ENCODE measurements at places on chromosomes 4 and X.
A peak's percentile ranks its signal among the peaks of the same experiment; 100 is the strongest.

DNA sequence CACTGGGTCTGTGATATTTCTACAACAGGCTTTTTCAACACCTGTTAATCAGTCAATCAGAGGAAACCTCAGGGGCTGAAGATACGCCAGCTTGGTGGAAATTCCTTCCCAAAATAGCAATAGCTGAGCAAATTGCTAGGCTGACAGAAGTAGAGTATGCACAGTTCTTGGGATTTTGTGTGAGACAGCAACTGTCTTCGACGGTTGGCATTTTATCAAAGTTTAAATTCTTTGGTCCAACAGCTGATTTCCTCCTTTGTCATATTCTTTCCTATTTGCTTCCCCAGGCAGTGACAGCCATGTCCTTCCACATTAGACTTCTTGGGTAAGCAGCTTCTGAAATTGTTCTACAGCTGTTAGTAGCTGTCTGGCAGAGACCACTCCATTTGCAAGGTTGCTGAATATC, 8.0 kb upstream of the PALLD start:
- DNase-seq = no peak

DNA sequence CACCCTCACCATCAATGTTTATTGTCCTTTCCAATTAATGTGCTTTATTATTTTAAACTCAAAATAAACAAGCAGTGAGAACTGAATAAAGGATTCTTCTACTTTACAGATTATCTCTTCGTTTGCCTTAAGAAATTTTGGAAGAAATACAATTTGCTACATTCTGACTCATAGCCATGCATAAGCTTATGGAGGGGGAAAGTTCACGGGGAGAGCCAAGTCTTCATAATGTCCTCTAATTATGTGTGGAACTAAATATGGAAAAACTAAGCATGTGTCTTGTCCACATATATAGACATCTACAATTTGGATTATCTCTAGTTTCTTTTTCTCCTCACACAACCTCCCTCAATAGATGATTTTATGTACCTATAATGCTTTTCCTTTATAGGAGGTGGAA, 17.5 kb downstream of the CXCL13 start:
- no peak for DNase-seq

DNA sequence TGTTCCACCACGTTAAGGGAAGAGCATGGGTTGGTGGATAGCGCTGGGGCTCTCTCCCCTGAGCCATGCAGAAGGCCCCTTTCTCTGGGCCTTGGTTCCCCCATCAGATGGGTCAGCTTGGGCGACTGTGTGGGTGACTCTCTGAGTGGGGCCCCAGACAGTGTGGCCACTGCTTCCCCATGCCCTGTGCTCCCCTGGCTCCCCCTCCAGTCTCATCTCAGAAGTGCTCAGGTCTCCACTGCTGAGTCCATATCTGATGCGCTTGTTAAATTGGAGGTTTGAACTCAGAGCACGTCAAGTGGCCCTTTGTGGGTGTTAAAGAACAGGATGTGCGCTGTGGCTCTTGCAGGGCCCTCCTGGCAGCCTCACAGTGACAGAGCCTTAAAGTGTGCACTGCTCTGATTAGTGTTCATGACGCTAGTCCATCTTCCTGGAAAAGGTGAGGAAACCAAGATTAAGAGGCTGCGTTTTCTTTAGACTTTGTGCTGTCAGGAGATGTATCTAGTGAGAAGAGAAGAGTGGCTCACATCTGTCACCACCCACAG, 59.8 kb downstream of the NELFA start:
- no peak for DNase-seq

DNA sequence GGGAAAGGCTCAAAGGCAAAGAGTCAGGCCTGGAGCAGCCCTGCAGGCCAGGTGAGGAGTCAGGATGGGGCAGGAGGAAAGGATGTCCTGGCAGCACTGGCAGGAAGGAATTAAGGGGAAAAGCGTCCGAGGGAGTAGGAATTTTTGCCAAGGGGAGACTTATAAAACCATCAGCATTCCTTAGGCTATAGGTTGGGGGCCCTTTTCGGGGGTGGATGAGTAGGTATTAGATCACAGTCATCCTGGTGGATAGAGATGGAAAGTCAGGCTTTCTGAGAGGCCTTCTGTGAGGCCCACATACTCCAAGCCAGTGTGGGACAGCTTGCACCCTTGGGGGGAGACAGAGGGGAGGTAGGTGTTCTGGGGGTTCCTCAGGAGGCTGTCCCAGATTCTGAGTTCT, 12.3 kb downstream of the STARD8 start:
- DNase-seq = no peak

DNA sequence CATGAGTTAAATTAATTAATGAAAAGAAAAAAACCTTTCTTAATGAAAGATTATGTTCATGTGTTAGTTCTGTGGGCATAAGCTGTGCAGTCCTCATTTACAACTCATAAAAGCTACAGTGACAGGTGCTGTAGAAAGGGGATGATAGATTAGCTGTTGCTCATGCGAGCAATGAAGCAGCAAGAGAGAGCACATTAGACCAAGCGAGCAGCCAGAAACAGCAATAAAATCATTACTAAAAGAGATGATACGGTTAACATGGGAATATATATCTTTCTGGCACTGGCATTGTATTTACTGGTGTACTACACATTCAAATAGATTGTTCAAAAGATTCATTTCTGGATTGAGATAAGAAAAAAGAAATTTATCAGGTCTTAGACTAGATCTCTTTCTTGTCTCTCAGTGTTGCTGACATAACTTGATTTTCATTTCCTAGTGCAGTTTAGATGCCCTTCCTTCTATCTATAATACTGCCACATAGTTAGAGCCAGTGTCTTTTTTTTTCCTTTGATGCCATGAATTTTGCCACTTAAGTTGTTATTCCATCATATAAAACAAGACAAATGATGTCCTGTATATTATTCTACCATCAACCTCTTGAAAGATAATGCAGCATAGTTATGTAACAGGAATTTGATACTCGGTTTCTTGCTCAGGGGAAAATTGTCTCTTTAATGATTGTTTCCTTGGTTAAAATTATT, 164.6 kb downstream of the BANK1 start:
- no peak for DNase-seq

- no peak for DNase-seq
These were observed 209.0 kb downstream of the IDS start for GRCh38 chrX:149296092-149296491.

DNA sequence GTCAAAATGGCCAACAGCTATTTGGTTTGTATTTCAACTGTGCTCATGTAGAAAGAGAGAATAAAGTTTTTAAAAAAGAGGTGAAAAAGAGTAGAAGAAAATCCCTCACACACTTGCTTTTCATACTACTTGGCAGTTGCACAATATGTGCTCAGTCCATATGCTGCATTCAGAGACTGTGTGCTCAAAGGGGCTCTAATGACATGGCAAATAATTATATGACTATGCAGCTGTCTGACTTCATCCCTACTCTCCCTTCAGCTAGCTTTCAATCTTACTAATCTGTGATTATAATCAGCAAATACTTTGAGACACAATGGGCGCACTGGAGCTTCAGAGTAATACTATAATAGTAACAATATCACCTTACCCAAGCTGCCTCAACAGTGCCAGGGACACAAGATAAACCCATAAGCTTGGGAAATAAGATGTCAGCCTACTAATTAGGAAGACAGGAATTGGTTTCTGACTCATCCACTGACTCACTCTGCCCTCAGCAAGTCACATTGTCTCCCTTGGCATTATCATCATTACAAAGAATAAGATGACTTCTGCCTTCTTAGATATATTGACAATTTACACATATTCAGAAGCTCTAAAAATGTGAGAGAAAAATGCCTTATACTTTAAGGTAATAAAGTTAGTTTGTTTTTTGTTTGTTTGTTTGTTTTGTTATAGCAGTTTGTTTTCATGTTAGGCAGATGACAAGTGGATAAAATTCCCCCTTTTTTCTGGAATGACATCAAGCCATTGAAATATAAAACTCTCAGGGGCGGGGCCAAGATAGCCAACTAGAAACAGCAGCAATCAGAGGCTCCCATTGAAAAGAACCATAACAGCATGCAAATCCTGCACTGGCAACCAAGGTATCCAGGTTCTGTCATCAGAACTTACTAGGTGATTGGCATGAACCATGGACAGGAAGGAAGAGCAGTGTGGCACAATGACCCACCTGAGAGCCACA, 311.6 kb downstream of the FAM133A start:
- DNase-seq = no peak

DNA sequence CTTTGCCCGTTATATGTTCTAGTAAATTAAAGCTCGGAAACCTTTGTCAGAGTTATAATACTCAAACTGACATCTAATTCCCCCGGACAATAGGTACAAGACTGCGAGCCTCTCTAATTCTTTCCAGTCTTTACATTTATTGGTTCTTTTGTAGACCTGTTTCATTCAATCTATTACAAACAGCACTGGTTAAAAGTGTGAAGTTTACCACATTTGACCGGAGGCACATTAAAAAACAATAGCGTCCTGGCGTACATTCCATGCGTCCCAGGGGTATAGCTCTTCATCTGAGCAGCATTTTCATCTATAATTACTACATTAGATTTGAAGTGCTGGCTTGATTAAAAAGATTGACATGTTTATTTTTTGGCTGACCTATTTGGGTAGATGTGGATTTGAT, 49.9 kb upstream of the TENM3 start:
- no peak for DNase-seq

DNA sequence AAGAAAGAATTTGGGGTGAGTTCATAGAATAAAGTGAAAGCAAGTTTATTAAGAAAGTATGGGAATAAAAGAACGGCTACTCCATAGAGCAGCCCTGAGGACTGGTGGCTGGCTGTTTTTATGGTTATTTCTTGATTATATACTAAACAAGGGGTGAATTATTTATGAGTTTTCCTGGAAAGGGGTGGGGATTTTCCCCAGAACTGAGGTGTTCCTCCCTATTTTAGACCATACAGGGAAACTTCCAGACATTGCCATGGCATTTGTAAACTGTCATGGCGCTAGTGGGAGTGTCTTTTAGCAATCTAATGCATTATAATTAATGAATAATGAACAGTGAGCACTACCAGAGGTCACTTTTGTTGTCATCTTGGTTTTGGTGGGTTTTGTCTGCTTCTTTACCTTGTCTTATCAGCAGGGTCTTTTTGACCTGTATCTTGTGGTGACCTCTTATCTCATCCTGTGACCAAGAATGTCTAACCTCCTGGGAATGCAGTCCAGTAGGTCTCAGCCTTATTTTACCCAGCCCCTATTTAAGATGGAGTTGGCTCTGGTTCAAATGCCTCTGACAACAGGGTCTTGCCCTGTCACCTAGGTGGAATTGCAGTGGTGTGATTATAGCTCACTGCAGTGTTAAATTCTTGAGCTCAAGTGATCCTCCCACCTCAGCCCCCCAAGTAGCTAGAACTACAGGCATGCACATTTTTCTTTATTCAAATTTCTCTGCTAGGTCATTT, 27.1 kb downstream of the RAPGEF2 start:
- no peak for DNase-seq

DNA sequence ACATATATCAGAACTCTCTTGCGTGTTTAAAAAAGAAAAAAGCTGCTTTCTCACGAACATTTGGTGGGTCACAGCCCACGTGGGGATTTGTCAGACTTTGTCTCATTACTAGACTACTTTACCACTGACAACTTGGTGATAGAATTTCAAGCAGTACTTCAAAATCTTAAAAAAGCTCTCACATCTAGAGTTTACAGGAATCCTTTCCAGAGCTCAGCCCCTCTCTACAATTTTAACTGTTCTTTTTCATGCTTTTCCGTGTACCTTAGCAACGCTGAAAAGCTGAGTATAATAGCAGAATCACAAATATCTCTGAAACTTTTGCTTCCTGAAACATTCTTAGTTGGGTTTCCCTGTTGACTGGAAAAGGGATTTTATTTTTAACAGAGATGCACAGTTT, 50.2 kb downstream of the SMAD1 start:
- DNase-seq = no peak

DNA sequence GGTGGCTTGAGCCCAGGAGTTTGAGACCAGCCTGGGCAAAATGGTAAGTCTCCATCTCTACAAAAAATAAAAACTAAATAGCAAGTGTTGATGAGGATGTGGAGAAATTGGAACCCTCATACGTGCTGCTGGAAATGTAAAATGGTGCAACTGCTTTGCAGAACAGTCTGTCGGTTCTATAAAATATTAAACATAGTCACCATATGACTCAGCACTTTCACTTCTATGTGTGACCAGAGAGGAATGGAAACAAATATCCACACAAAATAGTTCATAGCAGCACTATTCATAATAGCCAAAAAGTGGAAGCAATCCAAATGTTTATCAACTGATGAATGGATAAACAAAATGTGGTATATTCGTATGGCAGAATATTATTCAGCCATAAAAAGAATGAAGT, 60.8 kb upstream of the FMR1 start:
- DNase-seq = no peak

- no peak for DNase-seq
These were observed 1159.7 kb upstream of the PCDH7 start for GRCh38 chr4:29560452-29560851.

DNA sequence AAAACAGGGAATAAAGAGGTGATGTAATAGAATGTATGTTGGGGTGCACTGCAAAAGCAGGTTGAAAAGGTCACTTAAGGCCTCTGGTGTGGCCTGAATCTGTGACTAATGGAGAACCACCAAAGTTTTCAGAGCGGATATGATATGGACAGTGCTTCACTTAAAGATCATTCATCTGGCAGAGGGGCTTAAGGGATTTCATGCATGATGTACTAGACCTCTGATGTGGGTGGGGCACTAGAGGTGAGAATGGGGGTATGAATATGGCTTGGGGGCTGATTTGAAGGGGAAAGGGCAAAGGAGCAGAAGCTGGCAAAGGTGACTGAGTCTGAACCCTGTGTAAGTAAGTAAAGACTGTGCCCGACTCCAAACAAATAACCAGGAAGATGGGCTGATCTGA, 62.4 kb upstream of the MCF2 start:
- DNase-seq = no peak

DNA sequence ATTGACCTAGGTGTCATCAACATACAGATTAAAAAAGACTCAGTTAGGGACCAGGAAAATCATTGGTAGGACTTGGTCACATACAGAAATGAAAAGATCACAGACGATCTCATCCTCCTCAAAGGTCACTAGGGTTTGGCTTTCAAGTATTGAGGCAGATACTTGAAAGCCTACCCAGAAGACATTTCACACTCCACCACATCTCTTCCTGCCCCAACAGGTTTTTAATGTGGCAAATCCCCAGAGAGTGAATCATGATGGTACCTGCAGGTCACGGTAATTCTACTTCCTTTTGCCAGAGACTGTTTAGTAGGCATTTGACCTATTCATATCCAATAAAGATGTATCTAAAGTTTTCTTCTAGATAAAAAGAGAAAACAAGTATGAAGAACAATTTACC, 44.1 kb downstream of the INPP4B start:
- DNase-seq = no peak

GRCh38 chr4:23630110-23630509, 259.7 kb downstream of the PPARGC1A start:
- DNase-seq = no peak

- no peak for DNase-seq
These were observed 41.1 kb downstream of the THOC2 start for GRCh38 chrX:123691776-123692175.

GRCh38 chrX:129979207-129979920, 3.1 kb upstream of the BCORL1 start:
- no peak for DNase-seq

GRCh38 chr4:58849026-58849425, 1738.8 kb upstream of the IGFBP7 start:
- no peak for DNase-seq

GRCh38 chr4:120769227-120769626, 153.3 kb downstream of the PRDM5 start:
- DNase-seq = peak; percentile 17

Data from AG10803 (cell line).